ENCODE measurements at places on chromosomes 7 and 10.

GRCh38 chr7:77388055-77388641 lies 28.0 kb downstream of the GSAP start:
- DNase-seq = no peak

GRCh38 chr10:87757685-87758084 lies 60.3 kb downstream of the ATAD1 start:
- DNase-seq = no peak

DNA sequence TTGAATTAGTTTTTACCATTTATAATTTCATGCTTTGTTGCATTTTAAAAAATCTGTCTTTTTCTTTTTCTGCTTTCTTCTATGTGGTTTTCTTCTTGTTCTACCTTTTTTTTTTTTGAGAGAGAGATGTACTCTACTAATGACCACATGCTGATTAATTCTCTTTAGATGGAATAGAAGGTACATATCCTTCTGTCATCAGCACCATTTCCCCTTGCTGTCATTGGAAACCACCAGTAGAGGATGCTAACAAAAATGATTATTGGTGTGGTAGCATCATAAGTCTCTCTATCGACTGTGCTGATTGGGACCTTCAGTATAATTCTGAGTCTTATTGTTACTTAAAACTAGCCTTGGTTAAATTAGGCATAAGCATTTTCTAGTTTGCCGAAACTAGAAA lies 3.6 kb downstream of the ZEB1 start:
- peak; percentile 24 for DNase-seq

DNA sequence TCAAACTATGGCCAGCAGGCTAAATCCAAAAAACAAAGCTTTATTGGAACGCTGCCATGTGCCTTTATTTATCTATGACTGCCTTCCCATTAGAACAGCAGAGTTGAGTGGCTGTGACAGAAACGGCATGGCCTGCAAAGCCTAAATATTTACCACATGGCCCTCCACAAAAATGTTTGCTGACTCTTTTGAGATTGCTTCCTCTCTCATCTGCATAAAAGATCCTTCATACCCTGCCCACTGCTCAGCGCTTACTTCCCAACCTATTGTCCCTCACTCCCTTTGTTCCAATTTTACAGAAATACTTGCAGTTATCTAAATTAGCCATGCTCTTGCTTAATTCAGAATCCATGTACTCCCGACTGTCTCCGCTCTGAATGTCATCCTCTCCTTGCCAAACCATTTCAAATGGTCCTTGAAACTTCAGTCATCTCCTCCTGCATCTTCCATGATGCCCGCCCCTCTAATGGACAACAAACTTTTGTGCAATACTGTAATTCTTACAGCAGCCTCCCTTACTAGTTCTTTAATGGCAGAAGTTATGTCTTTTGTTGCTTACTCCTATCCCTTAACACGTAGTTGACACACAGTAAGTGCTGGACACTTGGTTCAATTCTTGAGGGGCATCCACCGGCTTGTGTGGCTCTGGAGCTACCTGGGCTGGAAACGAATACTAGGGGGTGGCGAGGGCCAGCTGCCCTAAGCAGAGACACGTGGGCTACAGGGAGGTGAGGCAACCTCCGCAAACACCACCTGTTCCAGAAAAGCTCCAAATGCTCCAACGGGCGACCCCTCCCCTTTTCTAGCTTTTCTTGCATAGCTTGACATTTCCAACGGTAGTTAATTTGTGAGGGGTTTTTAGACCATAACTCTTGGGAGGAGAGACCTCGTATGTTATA lies 832 bp downstream of the XRCC2 start:
- DNase-seq = peak; percentile 3

DNA sequence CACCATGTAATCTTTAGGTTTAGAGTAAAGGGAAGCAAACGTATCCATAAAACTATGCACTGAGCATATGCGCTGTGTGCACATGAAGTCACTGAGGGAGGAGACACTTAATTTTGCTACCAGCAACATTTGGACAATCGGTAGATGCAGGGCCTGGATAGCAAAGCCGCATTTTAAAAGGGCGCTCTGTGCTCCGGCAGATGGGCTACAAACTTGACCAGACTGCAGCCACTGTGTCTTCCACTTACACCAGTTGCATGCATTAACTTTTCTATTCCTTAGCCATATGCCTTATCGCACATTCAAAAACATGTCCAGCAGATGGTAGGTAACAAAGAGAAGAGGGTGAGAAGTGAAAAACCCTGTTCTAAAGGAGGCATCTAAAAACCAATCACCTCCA lies 18.3 kb downstream of the FAM171A1 start:
- DNase-seq = no peak

- DNase-seq = no peak
These were observed 30.9 kb downstream of the LEP start for GRCh38 chr7:128271942-128272481.

- no peak for DNase-seq
These were observed 590 bp downstream of the COL26A1 start for GRCh38 chr7:101363196-101363733.

DNA sequence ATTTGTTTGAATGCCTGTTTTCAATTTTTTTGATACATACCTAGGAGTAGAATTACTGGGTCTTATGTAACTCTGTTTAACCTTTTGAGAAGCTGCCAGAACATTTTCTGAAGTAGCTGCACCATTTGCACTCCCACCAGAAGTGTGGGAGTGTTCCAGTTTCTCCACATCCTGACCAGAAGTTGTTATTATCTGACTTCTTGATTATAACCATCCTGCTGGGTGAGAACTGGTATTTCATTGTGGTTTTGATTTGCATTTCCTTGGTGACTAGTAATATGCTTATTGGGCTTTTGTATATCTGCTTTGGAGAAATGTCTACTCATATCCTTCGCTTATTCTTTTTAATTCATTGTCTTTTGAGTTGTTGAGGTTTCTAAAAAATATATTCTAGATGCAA lies 117.2 kb upstream of the GLCCI1 start:
- no peak for DNase-seq

GRCh38 chr7:114418117-114418516 lies 3.5 kb downstream of the FOXP2 start:
- DNase-seq = no peak

DNA sequence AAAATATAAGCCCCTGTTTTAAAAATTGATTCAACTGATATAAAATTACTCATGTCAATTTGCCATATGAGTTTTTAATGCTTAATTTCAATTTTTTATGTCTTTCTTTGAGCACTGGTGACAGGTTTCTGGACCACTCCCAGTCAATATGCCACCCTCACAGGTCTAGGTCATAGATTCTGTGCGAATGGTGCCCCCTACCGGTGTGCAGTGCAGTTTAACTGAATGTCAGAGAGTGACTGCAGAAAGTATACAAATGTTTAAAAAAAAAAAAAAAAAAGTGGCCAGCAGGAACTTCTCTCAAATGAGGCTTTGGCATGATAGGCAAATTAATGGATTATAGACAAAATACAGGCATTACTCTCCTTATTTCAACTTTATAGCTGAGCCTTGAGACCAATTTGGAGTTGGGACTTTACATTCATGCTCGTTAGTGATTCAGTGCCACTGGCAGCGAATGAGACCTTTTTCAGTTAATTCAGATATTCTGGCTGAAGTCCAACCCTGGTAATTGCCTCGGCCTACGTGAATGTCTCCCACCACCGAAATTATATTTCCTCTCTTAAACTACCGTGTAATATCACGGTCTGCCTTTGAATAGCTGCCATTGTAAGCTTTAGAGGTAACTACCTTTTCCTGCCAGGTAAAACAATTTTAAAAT lies 427.6 kb downstream of the PHTF2 start:
- no peak for DNase-seq

DNA sequence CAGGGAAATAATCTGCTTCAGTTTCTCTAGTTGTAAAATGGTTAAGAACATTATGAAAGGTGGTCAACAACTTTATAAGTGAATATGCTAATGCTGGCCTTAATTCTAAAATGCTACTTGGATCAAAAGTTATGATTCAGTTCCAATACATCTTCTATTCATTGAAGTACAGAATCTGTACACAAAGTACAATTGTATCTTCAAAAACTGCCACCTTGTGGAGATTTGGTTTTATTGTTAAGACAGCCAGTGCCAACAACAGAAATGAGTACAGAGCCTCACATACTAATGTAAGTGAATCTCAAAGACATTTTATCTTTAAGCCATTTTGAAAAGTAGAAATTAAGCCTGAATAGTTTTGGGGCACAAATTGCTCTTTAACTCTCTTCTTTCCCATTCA lies 194.0 kb downstream of the CFTR start:
- DNase-seq = no peak

- no peak for DNase-seq
These were observed 91.0 kb downstream of the SEMA3D start for GRCh38 chr7:85095806-85096205.

GRCh38 chr7:28626624-28627262 lies 214.4 kb downstream of the CREB5 start:
- no peak for DNase-seq

- no peak for DNase-seq
These were observed 33.2 kb downstream of the NRF1 start for GRCh38 chr7:129644634-129645230.

- peak; percentile 20 for DNase-seq
These were observed at the start of gene GRM8 for GRCh38 chr7:127252778-127253280. Gene GRM8 (minus strand): TSS chr7:127252941.

GRCh38 chr10:78802866-78803265 lies 265.9 kb upstream of the ZMIZ1 start:
- no peak for DNase-seq

DNA sequence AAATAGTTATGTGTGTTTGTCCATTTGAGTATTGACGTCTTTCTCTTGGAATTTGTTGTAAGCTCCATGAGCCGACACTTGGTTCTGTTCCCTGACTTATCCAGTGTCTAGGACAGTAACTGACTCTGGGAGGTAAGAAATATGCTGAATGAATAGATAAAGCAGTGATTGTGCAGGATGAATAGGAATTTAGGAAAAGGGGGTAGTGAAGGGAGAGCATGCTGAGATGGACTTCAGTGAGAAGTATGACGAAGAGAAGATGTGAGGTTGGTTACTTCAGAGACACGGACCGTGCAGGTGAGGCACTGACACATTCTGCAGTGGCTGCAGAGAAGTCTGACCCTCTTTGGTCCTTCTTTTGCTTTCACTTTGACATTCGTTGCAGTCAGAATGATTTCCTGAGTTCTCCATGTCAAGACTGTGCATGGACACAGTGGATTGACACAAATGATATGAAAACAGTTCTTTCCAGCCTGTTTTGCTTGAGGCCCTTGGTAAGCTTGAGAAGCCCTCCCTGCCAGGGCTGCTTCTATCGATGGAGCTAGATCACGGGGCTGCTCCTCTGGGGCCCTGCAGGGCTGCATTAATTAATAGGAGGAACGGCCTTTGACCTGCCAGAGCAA lies 261.5 kb upstream of the SORCS1 start:
- DNase-seq = no peak

- no peak for DNase-seq
These were observed 43.4 kb downstream of the SH3PXD2A start for GRCh38 chr10:103812004-103812403.

GRCh38 chr7:134741907-134742635 lies 37.4 kb upstream of the CALD1 start:
- DNase-seq = no peak

- no peak for DNase-seq
These were observed 95.5 kb upstream of the MGMT start for GRCh38 chr10:129371541-129371940.

GRCh38 chr7:12635830-12636229 lies 51.6 kb upstream of the ARL4A start:
- peak; percentile 52 for DNase-seq

DNA sequence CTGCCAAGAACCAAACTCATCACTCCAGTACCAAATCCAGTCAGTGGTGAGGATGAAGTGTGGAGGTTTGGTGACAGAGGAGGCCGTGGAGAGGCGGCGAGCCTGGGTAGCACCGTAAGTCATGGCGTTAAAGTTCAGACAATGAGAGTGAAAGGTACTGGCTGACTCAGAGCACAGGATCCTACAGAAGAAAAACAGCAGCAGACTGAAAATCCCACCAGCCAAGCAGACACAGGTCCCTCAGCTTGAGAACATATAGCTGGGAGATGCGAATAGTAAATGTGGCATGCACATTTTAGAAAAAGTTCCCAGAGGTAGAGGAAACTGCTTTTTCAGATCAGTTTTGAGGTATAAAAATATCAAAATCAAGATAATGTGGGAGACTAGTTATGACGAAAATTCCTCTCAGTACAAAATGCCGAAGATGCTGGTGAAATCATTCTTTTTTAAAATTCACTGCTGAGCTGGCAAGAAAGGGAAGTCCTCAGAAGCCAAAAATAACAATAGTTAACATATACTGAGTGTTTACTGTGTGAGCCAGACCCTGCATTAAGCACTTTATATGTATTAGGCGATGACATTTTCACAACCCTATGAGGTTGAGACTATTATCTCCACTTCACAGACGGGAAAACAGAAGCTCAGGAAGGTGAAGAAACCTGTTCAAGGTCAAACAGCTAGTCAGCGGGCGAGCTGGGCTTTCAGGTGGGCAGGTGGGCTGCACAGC lies 20.9 kb downstream of the PARP12 start:
- DNase-seq = no peak

DNA sequence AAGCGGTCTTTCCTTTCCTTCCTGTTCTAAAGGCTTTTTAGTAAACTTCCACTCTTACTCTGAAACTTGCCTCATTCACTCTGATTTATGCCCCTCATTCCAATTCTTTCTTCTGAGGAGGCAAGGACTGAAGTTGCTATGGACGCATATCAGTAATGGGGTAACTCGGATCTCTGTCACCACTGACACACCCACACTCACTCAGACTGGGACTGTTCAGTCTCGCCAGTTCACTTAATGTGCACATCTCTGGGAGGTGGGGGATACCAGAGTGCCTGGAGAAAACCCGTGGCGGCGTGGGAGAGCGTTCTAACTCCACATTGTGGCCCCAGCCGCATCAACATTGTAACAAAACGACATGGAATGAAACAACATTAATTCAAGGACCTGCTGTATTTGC lies 1139.3 kb upstream of the CELF2 start:
- no peak for DNase-seq

DNA sequence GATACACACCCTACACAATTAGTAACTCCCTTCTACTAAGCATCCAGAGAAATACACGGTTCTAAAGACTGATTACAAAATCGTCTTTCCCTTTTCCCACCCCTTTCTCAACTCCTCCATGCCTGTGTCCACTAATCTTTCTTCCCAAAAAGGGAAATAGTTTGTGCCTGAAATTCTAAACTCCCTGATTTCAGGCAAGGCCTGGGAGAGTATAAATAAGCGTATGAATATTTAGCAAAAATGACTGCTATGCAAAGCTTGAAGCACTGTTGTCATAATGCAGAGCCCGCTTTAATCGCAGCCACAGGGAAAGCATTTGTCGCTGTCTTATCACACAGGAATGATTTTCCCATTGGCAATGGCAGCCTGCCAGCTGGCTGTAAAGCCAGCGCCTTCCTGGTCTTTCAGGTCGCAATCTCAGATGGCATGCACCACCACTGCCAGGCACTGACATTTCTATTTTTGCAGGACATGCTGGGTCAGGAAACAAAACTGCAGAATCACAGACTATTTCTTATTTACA lies 142.9 kb upstream of the PCGF5 start:
- DNase-seq = no peak

DNA sequence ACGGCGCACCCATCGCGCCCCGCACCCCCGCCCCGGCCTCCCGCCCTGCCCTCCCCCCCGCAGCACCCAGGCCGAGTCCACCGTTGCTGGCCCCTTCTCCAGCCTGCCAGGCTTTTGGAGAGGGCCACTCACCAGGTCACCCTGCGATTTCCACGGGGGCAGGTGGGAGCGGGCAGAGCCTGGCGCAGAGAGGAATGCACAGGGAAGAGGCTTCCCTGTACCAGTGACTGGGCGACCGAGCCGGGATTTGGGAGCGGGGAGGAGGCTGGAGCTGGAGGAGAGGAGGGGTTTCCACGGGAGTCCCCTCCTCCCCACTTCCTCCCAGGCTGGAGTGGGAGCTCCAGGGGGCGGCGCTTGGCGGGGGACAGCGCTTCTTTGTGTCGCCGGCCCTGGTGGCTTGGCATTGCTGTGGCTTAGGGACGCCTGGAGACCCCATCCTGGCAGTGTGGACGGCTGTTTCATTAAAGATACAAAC lies 19.3 kb downstream of the TCAF1 start:
- DNase-seq = no peak
